ENCODE measurements at places on chromosomes 16 and 17.

DNA sequence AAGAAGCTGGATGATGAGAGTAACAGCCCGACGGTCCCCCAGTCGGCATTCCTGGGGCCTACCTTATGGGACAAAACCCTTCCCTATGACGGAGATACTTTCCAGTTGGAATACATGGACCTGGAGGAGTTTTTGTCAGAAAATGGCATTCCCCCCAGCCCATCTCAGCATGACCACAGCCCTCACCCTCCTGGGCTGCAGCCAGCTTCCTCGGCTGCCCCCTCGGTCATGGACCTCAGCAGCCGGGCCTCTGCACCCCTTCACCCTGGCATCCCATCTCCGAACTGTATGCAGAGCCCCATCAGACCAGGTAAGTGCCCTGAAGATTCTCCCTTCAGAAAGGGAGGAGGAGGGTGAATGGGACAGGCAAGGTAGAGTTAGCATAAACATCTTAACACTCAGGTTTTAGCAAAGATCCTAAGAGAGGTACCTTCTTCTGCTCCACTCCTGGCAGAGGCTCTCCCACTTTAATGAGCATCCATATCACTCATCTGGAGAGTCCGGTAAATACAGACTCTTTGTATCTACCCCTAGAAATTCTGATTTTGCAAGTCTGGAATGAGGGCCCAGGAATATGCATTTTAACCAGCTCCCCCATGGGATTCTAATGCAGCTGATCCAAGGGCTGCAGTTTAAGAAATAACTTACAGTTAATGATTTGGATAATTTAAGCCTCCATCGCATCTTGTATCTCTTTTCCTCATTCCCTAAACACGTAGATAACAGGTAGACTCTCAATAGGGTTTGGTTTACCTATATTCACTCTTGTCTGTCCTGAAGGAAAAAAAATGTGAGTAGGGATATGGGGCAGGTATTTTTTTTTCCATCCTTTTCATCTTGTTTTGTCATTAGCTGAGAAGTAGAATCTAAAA lies 3.3 kb downstream of the HLF start:
- DNase-seq: no peak

DNA sequence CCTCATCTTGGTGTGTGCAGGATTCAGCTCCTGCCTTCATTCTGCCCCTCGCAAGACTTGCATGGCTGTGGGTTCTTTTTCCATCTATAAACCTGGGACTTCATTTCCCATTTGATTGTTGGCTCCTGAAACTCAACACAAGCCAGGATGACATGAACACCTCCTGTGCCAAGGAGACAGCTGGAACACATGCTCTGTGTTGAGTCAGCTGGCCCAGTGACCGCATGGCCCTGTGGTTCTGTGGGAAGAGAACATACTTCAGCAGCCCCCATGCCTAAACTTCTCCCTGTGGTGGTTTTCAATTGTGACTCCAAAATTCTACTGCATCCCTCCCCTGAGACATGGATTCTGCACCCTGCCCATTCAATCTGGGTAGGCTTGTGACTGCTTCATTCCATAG lies 57.9 kb upstream of the FOXF1 start:
- DNase-seq: no peak

GRCh38 chr16:49345829-49346228 lies 27.8 kb upstream of the C16orf78 start:
- no peak for DNase-seq

- DNase-seq: no peak
These were observed 15.5 kb upstream of the NFATC3 start for GRCh38 chr16:68069511-68070248.

GRCh38 chr16:22898131-22898530 lies 84.2 kb downstream of the HS3ST2 start:
- no peak for DNase-seq

DNA sequence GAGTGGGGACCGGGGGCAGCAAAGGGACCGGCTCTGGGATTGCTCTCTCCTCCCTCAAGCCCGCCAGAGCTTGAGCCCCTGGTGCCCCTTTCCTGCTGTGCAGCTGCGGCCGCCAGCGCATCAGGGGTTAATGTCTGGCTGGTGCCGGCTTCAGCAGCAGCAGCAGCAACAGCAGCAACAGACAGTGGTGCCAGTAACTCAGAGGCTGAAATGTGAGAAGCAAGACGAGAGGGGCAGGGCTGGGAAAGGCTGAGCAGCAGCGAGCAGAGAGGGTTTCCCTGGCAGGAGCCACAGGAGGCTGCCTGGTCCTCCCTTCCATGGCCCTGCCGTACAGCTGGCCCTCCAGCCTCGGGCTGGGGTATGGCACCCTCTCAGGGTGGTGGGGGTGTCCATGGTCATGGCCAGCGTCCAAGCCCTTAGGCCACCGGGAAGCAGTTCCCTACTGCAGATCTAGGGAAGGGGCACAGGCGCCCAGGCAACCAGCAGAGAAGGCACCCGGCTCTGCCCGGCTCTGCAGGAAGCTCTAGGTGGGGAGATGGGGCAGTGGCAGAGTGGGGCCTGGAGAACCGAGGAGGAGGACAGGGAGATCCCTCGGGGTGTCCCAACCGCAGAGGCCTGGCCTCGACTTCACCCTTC lies 21.1 kb upstream of the TFAP4 start:
- no peak for DNase-seq

DNA sequence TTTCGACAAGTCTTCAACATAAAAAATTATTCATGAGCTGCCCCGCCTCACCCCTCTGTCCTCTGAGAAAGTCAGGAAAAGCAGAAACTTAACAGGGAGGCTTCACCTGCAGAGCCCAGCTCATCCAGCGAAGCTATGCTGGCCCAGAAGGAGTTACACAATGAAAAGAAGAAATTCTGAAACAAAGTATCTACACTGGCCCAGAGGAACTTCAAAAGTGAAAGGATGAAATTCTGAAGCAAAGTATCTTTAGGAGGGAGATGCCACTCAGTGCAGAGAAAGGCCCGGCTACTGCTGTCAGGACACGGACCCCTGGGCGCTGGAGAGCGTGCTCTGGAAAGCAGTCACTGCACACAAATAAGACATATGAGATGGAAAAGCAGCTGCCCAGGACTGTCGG lies 1.6 kb downstream of the GALNS start:
- no peak for DNase-seq

GRCh38 chr16:48676836-48677235 lies 66.9 kb upstream of the N4BP1 start:
- no peak for DNase-seq

- DNase-seq: no peak
These were observed 228.2 kb downstream of the SOX9 start for GRCh38 chr17:72349011-72349410.

DNA sequence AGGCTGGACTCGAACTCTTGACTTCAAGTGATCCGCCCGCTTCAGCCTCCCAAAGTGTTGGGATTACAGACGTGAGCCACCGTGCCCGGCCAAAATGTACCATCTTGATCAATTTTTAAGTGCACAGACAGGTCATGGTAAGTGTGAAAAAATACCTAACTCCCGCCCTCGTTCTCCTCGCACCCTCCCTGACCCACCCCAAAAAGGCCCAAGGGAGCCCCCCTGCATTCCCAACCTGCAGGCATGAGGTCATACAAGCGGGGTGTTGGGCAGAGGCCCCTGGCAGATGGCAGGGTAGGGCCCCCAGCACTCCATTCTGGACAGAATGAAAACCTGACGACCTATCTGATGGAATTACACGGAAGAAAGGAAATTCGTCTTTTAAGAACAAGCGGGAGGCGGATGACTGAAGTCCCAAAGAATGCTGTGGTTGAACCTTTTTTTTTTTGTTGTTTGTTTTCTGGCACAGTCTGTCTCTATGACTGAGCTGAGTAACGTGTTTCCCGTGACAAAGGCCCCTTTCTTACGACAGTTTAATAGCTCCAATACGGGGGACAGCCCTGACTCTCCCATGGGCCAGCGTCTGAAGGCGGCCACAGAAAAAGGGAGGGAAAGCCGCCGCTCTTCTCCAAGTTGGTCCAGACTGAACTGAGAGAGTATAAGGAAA lies 376.4 kb downstream of the SLC39A11 start:
- DNase-seq: no peak

DNA sequence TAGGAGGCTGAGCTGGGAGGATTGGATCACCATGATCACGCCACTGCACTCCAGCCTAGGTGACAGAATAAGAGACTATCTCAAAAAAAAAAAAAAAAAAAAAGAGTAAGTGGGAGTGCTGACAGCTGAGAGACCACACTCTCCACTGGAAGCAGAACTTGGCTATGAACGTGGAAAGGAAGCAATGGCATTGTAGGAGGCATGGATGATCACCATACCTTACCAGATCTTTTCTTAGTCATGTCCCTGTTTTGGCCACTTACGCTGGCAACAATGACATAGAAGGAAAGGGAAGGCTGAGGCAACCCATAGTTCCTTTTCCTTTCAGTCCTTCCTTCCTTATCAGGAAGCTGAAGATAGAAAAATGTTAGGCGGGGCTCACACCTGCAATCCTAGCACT lies 3.7 kb upstream of the ATP1B2 start:
- DNase-seq: no peak

DNA sequence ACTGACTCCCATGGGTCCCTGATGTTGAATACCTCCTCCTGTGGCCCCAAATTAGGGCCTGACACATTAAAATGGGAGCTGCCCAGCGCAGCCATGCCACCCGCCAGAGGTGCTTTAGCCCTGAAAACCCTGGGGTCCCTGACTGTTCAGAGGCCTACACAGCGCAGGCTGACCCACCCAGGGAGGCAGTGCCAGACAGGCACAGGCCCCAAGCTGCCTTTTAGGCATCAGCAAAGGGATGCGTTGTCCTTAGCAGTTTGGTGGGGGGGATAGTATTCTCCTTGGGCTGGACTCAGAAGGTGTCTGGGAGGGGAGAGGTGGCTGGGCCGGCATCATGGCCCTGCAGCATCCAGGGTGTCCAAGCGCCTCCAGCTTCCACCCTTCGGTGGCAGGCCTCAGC lies 1.4 kb downstream of the RAPGEFL1 start:
- no peak for DNase-seq

All from GM12864 (cell line).